Fibroblast of lung (primary cell): ENCODE measurements at places on chromosomes 2 and 18.

GRCh38 chr2:235283246-235283645, 210.6 kb upstream of the AGAP1 start:
- no peak for DNase-seq

GRCh38 chr18:44771572-44771955, 90.9 kb downstream of the SETBP1 start:
- no peak for DNase-seq

- DNase-seq: no peak
Measured at GRCh38 chr2:173999272-173999671, 34.1 kb upstream of the SP3 start.

DNA sequence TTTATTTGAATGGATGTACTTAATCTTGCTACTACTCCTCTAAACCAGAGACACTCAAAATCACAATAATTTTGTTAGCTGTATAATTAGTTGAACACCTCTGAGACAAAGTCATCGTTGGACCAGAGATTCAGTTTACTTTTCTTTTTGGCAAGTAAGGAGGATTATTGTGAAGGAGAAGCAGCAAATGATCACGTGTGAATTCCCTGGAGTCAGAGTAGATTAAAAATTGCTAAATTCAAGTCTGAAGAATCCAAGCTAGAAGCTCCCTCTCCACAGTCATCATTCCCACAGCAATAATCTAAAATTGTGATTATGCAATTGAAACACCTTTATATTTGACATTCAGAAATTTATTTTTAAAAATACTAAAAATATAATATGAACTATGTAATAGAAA, 484.4 kb downstream of the CMPK2 start:
- DNase-seq: no peak

GRCh38 chr2:129464036-129464435, 515.4 kb upstream of the RAB6C start:
- DNase-seq: no peak

DNA sequence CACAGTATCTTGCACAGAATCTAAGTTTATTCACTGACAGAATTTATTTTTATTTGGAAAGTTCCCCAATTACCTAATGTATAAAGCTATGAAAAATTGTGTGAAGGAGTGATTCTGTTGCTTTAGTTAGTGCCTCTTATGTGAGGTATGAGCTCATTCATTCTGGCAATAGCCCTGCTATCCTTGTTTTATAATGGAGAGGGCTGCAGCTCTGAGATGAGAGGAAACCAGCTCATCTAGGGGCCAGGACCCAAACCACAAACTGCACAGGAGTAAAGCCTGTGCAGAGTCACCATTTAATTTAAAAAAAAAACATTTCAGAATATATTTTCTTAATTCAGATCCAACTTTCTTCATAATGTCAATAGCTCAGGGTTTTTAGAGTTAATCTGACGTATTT, 383.0 kb downstream of the TMEM182 start:
- DNase-seq: no peak

- no peak for DNase-seq
Measured at GRCh38 chr2:237511433-237511832, 24.4 kb downstream of the MLPH start.

DNA sequence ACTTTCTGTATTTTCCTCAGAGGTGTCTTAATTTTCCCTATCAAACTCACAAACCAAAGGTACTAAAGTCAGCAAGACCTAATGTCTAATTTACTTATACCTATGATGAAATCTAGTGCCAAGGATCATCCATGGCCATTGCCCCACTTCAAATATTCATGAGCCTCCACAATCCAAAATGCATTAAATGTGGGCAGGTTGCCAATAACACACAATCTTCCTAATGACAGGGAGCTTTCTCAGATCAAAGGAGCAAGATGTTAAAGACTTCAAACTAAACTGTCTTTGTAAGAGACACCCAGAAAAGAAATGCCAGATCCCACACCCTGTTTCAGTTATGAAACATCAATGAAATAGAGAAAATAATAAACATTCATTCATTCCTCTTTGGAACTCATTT, 143.2 kb downstream of the TMEFF2 start:
- no peak for DNase-seq

GRCh38 chr2:8431446-8432125, 250.3 kb upstream of the ID2 start:
- no peak for DNase-seq

DNA sequence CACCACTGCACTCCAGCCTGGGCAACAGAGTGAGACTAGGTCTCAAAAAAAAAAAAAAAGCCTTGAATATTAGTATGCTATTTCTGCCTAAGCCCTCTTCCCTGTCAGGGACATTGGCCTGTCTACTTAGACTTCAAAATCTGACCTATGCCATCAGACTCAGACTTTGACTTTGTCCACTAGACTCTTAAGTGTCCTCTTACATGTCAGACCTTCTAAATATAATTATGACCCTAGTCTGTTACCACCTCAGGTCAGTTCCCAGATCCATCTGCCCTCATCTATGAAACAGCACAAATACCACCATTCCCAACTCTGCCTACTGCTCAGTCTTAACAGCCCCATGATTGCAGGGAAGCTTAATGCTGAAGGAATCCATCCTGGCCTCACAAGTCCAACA, 244.6 kb downstream of the ZEB2 start:
- no peak for DNase-seq

GRCh38 chr2:66534461-66534860, 99.5 kb downstream of the MEIS1 start:
- peak; percentile 49 for DNase-seq
